ENCODE measurements at places on chromosomes 2 and 18. TPM values are rescaled to one million over a fixed set of nuclear protein-coding genes. Genes with fewer than 3 reads are reported as not detected.

- no peak for DNase-seq
These were observed 3.7 kb upstream of the CRYBA2 start for GRCh38 chr2:218996937-218997336.

HOXD10 gene
- not detected for total RNA-seq

DNA sequence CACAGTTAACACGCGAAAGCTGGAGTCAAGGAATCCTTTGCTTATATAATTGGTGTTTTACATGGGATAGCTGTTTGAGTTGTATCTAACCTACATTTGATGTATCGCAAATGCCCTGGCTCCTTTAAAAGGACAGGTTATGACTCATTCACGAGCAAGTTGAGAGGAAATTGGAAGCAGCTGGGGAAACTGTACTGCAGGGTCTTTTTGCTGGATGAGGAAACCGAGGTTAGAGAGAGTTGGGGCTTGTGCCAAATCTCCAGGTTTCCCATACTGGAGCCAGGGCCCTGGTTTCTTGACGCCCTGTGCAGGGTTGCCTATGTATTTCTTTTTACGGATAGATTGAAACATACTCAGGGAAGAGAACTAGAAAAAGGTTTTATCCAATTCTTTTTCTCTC, 60.0 kb upstream of the SPTBN1 start:
- no peak for DNase-seq

DNA sequence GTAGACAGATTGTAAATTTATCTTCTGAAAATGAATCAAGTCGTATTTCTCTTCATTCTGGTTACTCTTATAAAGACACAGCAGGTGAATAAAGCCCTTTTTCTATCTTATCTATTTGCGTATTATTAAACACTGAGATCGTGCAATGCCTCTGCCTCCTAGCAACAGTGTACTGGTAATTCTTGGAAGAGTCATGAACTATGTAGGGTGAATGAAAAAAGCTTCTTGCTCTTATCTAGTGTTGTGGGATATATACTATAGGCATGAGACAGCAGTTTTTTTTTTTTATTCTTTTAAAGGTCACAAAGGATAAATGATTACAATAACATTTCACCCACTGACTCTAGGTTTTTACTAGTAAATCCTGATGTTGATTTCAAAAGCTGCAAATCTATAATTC, 324.2 kb downstream of the PDE11A start:
- DNase-seq: no peak

SERTAD2 gene
- 17.1 TPM for total RNA-seq

TTC27 gene
- 22.9 TPM for total RNA-seq

KLHL14 gene
- not detected for total RNA-seq

FSIP2 gene
- 0.04 TPM for total RNA-seq

DNAH6 gene
- total RNA-seq: not detected

- DNase-seq: peak; percentile 8
These were observed 61.3 kb downstream of the LONRF2 start for GRCh38 chr2:100260712-100261620.

- DNase-seq: peak; percentile 43
These were observed 16.6 kb downstream of the NIF3L1 start for GRCh38 chr2:200905618-200906296.

DNAJC5G gene
- not detected for total RNA-seq

DNA sequence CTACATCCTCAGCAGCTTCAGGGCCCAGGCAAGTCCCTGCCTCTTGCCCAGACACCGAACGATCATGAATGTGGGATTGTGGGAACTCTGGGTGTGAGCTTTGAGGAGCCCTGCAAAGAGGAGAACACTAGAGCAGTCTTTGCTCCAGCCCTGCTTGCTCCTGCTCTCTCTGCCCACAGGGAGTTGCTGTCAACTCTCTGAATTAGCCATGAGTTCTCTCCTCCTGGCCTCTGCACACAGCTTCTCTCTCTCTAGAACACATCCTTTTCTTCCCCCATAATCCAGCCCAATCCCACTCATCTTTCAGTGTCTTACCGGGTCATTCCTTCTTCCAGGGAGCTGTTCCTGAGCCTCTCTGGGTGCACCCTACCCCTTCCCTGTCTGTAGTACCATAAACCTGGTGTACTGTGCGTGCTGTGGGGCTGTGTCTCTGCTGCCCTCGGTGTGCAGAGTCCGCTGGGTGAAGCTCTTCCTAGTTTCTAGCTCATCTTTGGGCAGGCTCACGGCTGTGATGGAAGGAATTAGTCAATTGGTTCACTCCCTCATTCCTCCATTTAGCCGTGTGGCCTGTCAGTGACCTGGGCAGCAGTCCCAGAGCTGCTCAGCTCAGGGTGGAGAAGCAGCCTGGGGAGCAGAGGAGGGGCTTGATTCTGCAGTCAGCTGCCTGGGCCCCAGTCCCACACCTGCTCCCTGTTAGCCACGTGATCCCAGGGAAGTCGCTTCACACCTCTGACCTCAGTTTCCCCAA, 132.9 kb upstream of the HDAC4 start:
- DNase-seq: no peak

ALK gene
- not detected for total RNA-seq

CXCR4 gene
- not detected for total RNA-seq

DIPK1C gene
- total RNA-seq: not detected

DNA sequence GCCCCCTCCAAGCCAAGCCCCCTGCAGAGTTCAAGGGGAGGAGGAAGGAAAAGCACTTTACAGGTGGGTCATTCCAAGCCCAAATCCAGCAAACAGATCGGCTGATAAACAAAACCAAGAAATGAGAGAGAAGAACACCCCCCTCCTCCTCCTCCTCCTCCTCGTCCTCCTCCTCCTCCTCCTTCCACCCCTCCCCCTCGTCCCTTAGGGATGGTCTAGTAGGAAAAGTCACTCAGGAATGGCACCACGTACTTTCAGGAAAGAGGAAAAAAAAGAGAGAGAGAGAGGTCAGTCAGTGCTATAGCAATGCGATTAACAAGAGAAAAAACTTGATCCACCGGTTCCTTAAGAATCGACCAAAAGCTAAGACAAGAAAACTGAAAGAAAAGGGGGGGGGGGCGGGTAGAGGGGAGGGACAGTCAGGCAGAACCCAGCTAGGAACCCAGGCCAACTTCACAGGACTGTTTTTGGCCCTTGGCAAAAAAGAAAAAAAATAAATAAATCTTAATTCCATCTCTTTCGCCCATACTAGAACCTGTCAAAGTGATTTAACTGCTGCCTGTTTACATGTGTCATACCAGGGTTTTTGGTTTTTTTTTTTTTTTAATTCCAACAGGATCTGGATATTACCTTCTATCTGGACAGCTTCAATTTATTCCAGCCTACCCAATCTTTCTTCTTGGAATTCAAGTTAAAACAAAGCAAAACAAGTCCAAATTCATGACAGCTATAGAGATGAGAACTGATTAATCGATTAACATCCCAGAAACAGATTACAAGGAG, 906 bp downstream of the IKZF2 start:
- peak; percentile 43 for DNase-seq

GRCh38 chr2:84231478-84231877, 227.6 kb downstream of the SUCLG1 start:
- DNase-seq: no peak

MYOM1 gene
- total RNA-seq: 0.07 TPM

XIRP2 gene
- not detected for total RNA-seq

DNA sequence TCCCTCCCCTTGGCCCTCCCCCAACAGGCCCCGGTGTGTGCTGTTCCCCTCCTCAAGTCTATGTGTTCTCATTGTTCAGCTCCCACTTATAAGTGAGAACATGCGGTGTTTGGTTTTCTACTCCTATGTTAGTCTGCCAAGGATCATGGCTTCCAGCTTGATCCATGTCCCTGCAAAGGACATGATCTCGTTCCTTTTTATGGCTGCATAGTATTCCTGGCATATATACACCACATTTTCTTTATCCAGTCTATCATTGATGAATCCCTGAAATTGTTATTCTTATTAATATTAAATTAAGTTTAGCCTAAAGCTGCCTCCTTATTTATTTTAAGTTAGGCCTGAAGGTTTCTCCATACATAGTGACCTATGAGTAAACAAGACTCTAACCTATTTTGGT, 18.8 kb upstream of the RAB31 start:
- no peak for DNase-seq

DNA sequence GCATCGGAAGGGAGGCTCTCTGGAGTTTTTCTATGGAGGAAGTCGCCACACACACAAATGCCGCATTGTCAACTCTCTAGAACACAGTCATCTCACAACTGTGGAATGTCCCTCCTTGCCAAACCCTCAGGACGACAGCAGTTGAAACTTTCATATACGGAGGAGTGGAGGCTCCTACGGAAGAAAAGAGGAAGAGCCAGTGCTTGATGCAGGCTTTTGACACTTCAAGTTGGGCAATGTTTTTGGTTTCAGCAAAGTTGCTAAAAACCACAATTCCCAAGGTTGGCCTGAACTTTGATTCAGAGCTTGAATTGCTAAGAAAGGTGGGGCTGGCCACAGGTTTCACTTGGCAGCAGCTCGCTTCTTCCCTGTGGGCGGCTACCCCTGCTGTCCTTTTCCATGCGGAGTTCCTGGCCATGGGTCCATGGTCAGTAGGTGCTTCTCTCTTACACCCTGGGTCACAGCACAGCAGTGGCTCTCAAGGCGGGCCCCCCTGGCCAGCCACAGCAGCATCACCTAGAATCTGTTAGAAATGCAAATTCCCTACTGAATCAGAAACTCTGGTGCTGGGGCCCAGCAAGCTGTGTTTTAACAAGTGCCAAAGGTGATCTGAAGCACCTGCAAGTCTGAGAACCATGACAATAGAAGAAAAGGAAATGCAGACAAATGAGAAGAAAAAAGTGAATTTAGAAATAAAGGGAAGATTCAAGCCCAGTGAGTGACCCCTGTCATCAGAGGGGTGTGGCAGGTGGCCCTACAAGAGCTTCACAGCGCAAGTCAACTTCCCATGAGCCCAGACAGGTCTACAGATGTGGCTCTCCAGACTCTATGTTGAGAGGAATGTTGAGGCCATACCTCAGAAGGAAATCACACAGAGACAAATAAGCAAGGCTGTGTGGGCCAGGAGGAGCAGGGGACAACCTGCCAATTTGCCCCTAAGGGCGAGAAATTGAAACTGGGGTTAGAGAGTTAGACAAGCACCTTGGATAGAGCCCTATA, 856.4 kb downstream of the RNF144A start:
- DNase-seq: peak; percentile 80

DNA sequence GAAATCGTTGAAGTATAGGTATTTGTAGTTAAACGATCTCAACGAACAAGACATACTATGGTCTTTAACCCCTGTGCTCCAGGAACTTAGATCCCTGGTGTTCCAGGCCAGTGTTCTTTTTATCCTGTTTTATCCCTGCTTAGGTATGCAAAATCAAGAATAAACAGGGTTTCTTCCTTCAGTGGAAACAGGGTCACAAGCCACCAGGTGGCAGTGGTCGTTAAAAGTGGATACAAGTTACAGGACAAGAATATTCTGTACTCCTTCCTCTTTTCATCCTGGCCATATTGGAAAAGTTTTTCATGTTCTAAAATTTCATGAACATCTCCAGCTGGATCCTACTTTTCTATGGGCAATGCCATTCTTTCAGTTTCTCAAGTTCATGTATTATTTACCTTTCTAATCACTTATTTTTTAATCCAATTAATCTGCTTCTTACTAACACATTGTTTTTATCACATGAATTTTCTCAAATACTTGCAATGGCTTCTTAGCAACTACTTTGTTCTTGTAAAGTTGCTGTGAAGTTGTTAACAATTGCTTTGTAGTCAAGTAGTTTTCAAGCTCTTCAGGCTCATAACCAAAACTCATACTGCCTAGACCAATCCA, 16.4 kb upstream of the HNMT start:
- DNase-seq: peak; percentile 48

DNA sequence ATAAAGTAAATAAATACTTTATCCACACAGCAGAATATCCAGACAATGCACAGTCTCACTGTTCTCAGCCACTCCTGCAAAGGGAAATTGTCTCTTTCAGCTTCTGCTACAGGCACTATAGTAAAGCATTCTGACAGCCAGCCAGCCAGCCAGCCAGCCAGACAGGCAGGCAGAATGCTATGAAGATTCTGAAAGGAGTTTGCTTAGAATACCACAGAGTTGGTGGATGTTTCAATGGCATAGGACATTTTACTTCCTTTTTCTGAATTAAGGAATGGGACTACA, 116.1 kb upstream of the CYP26B1 start:
- no peak for DNase-seq

DNA sequence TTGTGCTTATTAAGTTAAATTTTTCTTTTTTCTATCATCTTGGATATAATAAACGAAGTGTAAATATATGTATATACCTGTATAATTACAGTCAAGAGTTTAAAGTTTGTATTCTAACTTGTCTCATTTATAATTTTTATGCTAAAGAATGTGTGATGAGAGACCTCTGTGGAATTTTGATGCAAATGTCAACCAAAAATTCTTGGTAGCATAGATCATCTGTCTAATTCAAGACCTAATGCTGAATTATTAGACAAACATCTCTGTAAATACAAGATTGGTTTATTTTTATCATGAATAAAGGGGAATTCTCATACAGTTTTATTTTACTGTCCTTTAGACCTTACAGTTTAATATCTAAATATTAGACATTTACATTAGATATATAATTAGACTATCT, 149.2 kb upstream of the VWC2L start:
- DNase-seq: peak; percentile 39

DNA sequence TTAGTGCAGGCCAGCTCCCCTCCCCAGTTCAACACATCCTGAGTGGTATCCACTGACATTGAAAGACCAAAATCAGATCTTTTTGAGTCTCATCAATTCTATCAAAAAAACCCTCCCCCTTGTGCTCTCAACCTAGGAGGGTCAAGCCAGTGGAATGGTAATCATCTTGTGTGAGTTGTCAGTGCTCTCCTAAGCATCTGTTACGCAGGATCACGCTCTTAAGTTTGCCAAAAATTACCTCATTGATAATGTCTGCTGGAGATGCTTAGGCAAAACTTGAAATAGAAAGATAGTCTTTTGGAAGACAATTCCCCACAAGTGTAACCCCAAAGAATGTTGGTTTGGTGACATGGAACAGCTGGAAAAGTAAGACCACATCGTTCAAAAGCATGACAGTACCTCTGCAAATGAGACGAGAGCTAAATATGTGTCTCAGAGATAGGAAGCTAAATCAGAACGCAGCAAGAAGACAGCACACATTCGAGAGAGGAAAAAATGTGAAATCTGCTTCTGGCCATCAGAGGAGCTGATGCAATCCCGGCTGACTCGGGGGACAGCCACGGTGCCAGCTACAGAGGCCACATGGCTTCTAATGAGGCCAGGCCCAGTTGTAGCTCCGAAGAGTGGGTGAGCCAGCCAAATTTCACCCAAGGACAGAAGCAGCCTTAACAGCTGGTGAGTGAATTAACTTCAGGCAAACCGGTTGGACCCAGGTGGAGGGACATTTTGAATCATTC, 753.9 kb downstream of the RNF144A start:
- no peak for DNase-seq

C1QL2 gene
- total RNA-seq: not detected

- DNase-seq: no peak
These were observed 6.8 kb downstream of the COPS9 start for GRCh38 chr2:240129311-240129710.

- DNase-seq: no peak
These were observed 76.5 kb downstream of the EDAR start for GRCh38 chr2:108912629-108912902.

- no peak for DNase-seq
These were observed 75.4 kb downstream of the TSN start for GRCh38 chr2:121830809-121831208.

- DNase-seq: no peak
These were observed 123.7 kb downstream of the HNMT start for GRCh38 chr2:138087751-138088593.
